ENCODE measurements at places on chromosomes 5 and 9.
A peak's percentile ranks its signal among the peaks of the same experiment; 100 is the strongest.

GRCh38 chr5:158638396-158638795, 461.3 kb downstream of the EBF1 start:
- no peak for DNase-seq

- DNase-seq = no peak
These were observed 29.9 kb upstream of the NKD2 start for GRCh38 chr5:978693-979092.

GRCh38 chr5:114782869-114783268, 386.8 kb downstream of the TRIM36 start:
- DNase-seq = no peak

- DNase-seq = no peak
These were observed 280.6 kb downstream of the NR2F1-AS1 start for GRCh38 chr5:93300309-93300923.

GRCh38 chr9:109117856-109118807, 1.6 kb downstream of the TMEM245 start:
- DNase-seq = peak; percentile 25

GRCh38 chr5:6750142-6750840, 37.1 kb downstream of the TENT4A start:
- no peak for DNase-seq

GRCh38 chr9:38127271-38127839, 58.3 kb upstream of the SHB start:
- DNase-seq = no peak

Measured in RPMI8226 (cell line).